ENCODE measurements at places on chromosomes 3 and 15.
A peak's percentile ranks its signal among the peaks of the same experiment; 100 is the strongest.

GRCh38 chr3:50333744-50334328, 5.8 kb upstream of the TUSC2 start:
- no peak for DNase-seq

- peak; percentile 26 for DNase-seq
Observed at GRCh38 chr15:77037388-77038209, 33.3 kb downstream of the TSPAN3 start.

- no peak for DNase-seq
Observed at GRCh38 chr3:144524531-144524930, 552.9 kb downstream of the DIPK2A start.

GRCh38 chr15:58243070-58243469, 104.9 kb downstream of the AQP9 start:
- no peak for DNase-seq

GRCh38 chr3:7309641-7310102, 448.8 kb downstream of the GRM7 start:
- no peak for DNase-seq

DNA sequence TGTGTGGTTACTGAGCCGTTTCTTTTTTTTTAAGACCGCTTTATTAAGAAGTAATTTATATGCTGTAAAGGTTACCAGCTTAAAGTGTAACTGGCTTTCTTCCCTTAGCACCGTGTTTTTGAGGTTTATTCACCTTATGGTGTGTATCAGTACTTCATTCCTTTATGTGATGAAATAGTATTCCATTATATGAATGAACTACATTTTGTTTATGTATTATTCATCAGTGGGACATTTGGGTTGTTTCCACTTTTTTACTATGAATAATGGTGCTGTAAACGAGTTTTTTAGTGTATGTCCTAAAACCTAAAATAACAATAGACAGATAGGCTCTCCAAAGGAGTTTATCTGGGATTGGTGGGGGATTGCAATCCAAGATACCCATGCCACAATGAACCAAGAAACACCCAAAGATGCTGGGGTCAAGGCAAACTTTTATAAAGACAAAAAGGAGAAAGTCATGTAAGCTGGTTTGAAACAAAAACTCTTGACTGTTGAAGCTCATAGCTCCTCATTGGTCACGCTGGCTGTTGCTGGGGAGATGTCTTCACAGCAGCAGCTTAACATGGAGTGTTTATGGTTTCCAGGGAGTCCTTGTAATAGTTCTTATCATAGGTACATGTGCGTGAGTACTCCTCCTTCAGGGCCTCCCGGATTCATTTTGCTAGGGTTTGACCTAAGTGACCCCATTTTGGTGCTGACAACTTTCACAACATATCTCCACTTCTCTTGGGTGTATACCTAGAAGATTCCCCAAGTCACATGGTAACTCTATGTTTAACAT, 16.0 kb downstream of the TM2D3 start:
- no peak for DNase-seq

GRCh38 chr15:48062148-48062872, 58.5 kb upstream of the SLC24A5 start:
- no peak for DNase-seq

- no peak for DNase-seq
Observed at GRCh38 chr15:38145651-38146111, 107.0 kb upstream of the SPRED1 start.

DNA sequence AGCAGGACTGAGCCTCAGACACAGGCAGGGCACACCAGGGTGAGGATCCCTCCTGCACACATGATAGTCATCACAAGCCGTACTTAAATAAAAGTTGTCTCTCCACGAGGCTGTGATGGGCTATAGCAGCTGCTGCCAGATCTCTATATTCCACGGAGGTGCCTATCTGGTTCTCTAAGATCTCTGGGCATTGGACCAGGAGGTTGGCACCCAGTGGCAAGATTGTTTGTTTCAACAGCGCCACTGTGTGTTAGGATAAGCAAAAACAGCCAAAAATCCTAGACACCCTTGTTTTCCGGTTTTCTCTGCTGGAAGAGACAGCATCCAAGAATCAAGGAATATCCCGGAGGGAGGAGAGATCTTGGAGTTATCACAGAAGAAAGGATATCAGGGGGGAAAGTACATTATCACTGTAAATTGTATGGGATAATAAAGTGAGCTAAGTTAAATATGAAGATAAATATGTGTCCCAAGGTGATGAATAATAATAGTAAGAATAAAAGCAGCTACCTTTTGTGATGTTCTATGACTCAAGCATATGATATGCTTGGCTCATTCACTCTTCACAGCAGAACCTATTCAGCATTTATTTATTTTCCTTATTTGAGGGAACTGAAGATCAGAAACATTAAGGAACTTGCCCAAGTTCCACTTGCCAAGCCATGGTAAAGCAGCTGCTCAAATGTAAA, 90.6 kb upstream of the AKAP13 start:
- peak; percentile 51 for DNase-seq

- DNase-seq = no peak
Observed at GRCh38 chr15:25775317-25775912, 87.7 kb downstream of the ATP10A start.

DNA sequence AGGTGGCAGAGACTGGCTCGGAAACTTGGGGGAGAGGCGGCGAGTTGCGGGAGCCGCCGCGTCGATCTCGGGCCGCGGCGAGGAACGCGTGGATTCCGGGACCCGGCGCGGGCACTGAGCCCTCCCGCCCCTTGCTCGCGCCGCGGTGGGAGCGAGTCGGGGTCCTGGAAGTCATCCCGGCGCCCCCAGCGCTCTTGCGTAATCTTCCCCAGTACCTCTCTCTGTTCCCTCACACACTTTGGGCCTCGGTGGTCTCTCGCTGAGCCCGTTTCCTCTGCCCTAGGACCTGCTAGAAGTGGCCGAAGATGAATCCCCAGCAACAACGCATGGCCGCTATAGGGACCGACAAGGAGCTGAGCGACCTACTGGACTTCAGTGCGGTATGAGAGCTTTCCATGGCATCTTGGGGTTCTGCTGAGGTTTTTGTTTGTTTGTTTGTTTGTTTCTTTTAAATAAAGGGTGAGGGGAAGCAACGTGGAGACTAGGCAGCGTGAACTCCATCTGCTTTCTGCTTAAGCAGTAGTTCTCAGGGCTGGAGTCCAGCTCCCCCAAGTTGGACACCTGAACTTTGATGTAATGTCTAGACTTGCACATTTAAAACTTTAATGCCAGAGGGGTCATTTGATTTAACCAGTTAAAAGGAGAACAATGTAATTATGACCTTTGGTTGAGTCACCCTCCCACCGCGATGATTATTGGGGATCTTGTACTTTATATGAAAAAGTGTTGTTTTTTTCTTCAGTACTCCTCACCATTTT, 1.3 kb downstream of the TCF12 start:
- peak; percentile 25 for DNase-seq

DNA sequence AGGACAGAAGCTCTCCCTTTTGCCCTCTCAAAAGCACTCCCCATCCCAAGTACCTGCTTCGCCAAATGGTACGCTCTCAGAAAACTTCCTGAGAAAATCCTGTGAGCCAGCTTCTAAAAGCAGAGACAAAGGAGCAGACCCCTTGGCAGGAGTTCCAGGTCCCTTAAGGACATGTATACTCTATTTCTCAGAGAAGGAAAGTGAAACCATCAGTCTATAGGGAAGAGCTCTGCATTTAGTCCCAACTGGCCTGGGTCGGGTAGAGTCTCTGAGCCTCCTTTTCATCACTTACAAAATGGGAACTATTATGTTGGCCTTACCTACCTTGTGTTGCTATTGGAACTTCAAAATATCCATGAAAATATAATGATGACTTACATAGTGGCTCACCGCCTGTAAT, 19.7 kb downstream of the DAPK2 start:
- DNase-seq = no peak

DNA sequence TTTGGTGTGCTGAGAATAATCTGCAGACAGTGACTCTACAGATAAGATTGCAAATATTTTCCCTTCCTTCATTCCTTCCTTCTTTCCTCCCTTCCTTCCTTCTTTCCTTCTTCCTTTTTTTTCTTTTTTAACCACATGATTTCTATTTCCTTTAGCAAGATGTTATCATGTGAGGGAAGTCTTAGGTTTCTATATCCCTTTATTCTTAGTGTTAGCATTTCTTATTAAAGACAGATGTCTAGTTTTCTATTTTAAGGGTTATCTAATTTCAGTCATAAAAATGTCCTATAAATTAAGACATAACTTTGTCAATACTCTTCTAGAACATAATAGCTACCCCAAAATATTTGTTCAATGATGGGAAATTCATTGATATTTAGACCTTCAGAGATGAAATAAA, 470.9 kb downstream of the LPP start:
- no peak for DNase-seq

GRCh38 chr15:90660195-90660998, 56.7 kb upstream of the BLM start:
- DNase-seq = peak; percentile 77

DNA sequence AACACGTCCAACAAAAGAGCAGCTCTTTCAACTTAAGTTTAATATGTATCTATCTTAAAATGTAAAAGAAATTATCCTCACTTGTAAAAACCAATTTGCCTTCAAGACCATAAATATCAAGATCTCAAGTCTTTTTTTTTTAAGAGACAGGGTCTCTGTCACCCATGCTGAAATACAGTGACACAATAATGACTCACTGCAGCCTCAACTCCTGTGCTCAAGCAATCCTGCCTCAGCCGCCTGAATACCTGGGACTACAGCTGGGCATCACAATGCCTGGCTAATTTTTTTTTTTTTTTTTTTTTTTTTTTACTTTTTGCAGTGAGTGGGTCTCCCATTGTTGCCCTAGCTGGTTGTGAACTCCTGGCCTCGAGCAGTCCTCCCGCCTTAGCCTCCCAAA, 26.0 kb downstream of the ACAP2 start:
- no peak for DNase-seq

GRCh38 chr15:30905821-30906220, 2.1 kb downstream of the FAN1 start:
- no peak for DNase-seq

DNA sequence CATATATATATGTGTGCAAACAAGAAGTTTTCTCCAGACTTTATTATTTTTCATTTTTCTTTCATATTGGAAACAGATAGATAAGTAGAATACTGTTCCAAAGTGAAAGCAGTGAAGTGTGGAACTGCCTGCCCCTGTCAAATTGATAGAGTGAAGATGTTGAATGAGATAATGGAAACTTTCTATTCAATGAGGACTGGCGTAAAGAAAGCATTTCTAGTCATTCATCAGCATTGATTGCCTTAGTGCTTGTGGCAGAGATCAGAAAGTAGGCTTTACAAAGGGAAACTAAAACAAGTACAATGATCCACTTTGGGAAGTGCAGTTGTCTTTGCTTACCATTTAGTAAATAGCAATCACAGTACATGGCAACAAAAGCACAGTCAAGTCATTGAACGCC, 300.0 kb downstream of the CADM2 start:
- DNase-seq = no peak

- DNase-seq = peak; percentile 56
Observed at GRCh38 chr3:58471025-58471887, 20.6 kb upstream of the KCTD6 start.

DNA sequence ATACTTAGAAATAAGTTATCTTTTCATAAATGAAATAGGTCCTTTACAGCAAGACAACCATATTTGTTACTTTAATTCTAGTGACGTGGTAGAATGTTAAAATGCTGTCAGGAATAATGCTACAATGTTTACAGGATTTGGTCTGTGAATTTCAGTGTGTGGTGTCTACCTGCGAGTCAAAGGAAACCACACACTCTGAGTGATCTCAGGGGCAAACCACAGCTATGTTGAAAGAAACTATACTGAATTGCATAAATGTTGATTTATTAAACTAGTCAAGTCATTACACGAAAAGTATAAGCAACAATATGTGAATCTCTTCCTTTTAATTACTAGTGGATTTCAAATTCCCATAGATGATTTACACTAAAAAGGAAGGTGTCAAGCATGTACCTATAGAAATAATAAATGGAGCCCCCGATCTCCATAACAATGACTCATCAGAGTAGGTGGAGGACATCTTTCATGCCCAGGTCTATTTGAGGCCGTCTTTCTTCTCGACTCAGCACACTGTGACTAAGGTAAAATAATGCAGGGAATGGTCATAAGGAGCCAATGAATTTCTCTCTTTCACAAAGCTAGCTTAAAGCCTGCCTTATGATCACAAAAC, 463.0 kb downstream of the ERC2 start:
- DNase-seq = no peak

- DNase-seq = no peak
Observed at GRCh38 chr15:74628199-74628598, 12.6 kb downstream of the CLK3 start.

- no peak for DNase-seq
Observed at GRCh38 chr3:197014024-197014423, 15.6 kb downstream of the MELTF start.

DNA sequence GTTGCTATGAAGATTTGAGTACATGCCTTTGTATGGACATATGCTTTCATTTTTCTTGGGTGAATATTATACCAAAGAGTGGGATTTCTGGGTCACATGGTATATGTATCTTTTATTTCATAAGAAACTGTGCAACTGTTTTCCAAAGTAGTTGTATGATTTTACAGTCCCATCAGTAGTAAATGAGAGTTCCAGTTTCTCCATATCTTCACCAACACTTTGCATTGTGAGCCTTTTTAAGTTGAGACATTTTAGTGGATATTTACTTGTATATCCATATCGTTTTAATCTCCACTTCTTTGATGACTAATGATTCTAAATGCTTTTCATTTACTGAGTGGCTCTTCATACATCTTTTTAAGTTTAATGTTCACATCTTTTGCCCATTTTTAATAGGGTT, 20.3 kb downstream of the MEF2A start:
- DNase-seq = no peak

- peak; percentile 38 for DNase-seq
Observed at GRCh38 chr3:24237971-24238706, 256.5 kb downstream of the THRB start.

GRCh38 chr3:161042023-161042501, 63.1 kb downstream of the B3GALNT1 start:
- DNase-seq = peak; percentile 18

GRCh38 chr3:36904641-36905040, 40.2 kb downstream of the TRANK1 start:
- DNase-seq = peak; percentile 37

DNA sequence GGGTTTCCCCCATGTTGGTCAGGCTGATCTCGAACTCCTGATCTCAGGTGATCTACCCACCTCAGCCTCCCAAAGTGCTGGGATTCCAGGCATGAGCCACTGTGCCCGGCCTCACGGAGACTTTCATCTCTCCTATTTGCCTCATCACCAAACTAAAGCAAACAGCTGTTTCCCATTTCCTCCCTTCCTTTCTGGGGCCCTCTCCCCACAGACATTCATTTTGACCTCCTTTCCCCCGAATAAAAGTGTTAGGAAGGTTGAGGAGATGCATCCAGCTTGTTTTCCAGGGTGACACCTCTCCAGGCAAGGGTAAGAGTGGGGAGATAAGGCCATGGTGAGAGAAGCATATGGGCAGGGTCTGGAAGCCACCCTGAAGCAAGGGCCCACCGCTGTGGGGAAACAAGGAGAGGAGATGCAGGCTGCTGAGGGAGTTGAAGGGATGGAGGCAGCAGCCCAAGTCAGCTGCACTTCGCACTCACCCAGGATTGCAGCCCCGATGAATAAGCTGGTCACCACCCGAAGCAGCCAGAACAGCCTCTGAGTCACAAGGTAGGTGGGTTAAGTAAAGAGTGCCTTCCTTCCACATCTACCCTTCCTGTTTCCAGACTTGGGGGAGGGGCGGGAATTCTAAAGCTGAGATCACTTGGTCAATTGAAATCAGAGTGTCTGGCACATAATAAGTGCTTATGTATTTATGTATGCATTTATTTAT, 7.7 kb downstream of the DUOXA2 start:
- DNase-seq = no peak

Measured in GM13976 (cell line).